AG10803 (cell line): ENCODE measurements at places on chromosomes 2 and 18.

DNA sequence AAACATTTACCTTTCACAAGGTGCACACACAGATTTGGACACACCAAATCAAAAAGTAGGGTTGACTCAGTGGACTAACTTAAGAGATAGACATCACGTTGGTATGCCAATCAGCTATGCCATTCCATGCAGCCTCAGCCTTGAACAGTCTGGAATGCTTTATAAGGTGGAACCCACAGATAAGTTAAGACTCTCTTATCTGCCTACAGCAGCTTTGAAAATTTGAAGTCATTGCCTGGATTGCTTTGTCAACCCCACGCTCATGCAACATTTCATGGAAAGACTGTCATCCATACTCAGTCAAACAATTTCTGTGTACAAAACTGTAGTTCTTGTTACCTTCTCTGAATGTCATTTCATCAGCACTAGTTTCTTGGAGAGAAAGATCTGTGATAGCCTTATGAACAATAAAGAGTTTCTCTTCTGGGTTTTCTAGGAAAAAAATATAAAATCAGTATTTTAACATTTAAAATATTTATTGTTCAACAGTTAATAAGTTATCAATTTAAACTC lies 1.2 kb downstream of the ERMN start:
- no peak for DNase-seq

- no peak for DNase-seq
Observed at GRCh38 chr18:46601141-46601805, 55.7 kb downstream of the LOXHD1 start.

- DNase-seq = peak; percentile 58
Observed at GRCh38 chr2:236180831-236181453, 12.8 kb upstream of the GBX2 start.

GRCh38 chr18:26386002-26386401 lies 159.8 kb downstream of the TAF4B start:
- peak; percentile 58 for DNase-seq
